ENCODE measurements at places on chromosomes 6 and 20. TPM values are rescaled to one million over a fixed set of nuclear protein-coding genes. Genes with fewer than 3 reads are reported as not detected.

DNA sequence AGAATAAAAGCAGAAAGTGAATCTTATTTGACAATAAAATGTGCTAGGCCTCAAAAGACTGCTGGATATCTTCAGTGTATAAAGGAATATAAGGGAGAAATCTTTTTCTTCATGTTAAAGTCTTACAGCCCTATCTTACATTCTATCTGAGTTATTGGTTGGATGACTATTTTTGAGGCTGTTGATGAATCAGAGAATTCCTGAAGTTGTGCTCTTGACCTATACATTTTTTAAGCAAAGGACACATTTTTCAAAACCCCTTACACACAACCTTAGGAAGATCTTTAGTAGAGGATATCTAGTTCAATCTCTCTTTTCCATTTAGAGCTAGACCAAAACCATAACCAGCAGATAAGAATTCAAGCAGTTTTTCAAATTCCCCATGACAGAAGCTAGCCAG is 10.9 kb upstream of the CGA start:
- DNase-seq: no peak

GRCh38 chr20:53146201-53146891 is 174.2 kb downstream of the TSHZ2 start:
- DNase-seq: no peak

Gene GUCA1A
- total RNA-seq: not detected

DNA sequence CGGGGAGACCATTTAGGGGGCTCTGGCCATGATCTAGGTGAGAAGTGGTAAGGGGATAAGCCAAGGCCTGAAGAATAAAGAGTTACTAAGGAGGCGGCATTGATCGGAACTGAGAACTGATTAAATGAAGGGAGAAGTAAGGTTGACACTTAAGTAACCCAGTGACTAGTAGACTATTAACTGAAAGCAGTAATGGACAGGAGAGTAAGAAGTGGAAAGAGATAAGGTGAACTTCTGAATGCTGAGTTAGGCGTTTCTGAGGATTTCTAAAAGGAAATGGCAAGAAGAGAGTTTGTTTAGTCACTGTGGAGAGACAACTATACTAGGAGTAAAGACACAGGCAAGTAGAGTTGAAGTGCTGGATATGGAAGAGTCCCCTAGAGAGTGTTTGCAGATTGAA is 1.9 kb downstream of the ABCF1 start:
- DNase-seq: no peak

GRCh38 chr6:128415387-128415786 is 105.0 kb downstream of the PTPRK start:
- no peak for DNase-seq

DNA sequence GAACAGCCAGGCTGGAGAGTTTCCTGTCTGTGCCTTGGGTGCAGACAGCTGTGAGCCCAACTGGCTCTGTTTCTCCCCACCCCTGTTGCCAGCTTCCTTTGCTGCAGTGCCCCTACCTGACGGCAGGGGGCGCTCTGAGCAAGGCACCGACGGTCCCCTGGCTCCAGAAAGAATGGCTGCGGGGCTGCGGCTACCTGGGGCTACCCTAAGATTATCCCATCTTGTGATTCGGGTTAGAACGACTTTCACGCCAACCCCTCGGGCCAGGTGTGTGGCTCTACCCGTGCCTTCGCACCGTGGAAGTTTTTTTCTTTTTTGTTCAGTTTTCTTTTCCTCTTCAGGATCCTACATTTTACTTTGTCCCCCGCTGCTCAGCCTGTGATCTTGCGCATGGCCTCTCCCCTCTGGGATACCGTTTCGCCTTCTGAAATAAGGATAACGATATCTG is 33.4 kb upstream of the AAR2 start:
- DNase-seq: peak; percentile 89

DNA sequence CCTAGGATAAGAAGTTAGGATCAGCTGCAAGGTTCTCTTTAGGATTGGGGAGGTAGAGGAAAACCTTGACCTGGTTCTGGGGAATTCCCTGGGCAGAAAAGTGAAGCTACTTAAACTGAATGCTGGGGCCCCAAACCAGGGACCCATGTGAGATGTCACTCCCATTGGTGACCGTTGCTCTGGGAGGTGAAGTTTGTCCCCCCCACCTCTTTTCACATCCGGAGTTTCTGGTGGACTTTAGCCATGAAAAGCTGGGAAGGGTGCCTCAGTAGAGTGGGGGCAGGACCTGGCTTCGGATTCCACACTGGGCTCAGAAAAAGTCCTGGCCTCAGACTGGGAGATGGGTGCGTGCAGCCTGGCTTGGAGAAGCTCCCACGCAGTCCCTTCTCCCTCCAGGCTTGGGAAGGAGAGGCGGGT is 13.2 kb downstream of the TJAP1 start:
- DNase-seq: no peak

GRCh38 chr20:33162753-33163152 is 5.2 kb upstream of the BPIFA2 start:
- no peak for DNase-seq

GRCh38 chr20:43567477-43567876 is 8.7 kb downstream of the SGK2 start:
- DNase-seq: no peak

DNA sequence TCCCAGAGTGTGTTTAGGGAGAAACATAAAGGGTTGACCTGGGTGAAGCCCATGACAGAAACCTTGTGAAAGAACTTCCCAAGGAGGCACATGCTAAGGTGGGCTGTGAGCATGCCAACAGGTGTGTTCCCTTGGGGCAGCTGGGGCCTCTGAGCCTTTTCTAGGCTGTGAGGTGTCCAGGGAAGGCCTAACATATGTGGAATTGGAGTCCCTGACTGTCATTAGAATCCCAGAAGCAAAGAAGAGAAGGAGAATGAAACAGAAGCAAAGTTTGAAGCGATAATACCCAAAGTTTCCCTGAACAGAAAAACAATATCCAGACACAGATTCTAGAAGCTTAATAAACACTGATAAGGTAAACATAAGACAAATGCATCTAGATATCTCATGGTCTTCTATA is 143.3 kb downstream of the CD83 start:
- DNase-seq: no peak

GRCh38 chr20:61596687-61597330 is 344.7 kb downstream of the CDH4 start:
- DNase-seq: no peak

- peak; percentile 85 for DNase-seq
Observed at GRCh38 chr6:63571361-63572043, 778 bp upstream of the LOC128125822 start.

Gene HCK
- total RNA-seq: 19.9 TPM

GRCh38 chr6:139311831-139312230 is 20.0 kb upstream of the TXLNB start:
- DNase-seq: no peak

Gene HSPA1L
- total RNA-seq: 1.9 TPM

- DNase-seq: no peak
Observed at GRCh38 chr6:166604911-166605310, 18.4 kb upstream of the RAMACL start.

DNA sequence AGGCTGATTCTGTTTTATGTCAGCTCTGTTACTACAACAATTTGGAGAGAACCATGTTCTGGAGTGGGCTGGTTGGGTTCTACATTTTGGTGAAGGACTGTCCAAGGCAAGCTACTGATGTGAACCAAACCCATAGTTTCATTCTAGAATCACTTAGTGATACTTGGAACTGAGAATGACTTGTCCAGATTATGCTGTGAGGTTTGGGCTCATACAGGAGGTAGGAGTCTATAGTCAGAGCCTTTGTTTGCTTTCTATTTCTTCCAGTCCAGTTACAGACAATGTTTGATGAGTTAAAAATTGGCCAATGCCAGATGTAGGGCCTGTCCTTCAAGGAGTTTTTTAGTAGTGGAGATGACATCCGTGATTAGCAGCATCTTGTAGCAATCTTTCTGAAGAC is 97.9 kb downstream of the LRRC1 start:
- no peak for DNase-seq

DNA sequence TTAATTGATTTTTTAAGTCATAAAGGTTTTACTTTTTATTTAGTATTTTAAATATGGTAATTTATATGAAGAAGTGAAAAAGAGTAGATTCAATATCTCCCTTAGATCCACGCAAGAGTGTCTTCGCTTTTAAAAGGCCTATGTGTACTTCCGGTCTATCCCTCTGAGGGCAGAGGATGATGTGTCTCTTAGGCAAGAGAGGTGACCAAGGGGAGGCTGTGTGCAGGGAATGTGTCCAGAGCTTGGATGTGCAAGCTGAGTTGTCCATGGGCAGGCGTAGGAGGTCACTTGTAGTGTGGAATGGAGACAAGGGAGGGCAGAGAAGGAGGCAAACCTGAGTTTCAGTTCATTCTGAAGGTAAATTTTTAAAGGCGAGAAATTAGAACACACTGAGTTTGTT is 113.9 kb downstream of the CRYBG1 start:
- DNase-seq: no peak

DNA sequence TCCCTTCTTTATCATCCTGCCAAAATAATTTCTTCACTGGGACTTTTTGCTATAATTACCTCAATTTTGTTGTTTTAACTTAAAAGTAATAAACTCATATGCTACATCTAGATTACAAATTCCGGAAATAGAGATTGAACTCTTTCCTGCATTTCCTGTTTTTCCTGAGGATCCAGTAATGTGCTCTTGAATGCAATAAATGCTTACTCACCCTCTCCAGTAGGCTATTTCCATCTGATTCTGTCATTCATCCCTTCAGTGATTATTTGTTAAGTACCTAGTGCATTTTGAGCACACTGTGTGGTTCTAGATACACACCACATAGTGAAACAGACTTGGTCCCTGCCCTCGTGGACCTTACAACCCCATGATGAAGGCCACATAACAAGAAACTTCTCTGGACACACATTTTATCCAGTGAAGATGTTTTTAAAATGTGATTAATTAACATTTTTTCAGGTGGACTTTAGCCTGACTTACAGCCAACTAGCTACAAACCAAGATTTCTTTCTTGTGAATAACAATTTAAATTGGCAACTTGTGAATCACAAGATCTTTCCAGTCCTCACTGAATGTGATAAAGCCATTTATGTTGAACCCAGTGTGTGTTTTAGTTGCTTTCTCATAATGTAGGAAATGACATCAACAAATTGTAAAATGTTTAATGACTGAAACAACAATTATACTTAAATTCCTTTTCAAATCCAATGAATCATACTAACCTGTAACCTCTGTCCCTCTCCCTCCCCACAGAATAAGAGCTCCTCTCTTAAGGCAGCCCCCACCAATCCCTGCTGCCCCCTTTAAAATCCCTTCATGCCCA is 272.3 kb downstream of the KHDC1L start:
- DNase-seq: no peak

DNA sequence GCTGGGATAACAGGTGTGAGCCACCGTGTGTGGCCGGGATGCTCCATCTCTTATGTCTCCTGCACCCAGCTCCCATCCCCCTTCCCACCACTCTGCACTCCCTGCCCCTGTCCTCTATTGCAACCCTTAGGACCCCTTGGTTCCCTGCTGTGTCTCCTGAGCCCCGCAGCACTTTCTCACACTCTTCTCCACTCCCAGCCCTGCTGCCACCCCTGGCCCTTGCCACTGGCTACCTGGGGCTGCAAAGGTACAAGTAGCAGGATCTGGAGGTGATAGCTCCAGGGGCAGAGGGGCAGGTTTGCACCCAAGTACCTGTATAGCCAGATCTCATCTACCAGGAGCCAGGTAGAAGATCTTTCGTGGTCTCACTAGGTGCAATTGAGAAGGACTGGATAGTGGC is 6.6 kb upstream of the CPXM1 start:
- DNase-seq: no peak

GRCh38 chr6:98470821-98471220 is 363.6 kb upstream of the POU3F2 start:
- DNase-seq: no peak

Gene HLA-DRB5
- total RNA-seq: 91.1 TPM

DNA sequence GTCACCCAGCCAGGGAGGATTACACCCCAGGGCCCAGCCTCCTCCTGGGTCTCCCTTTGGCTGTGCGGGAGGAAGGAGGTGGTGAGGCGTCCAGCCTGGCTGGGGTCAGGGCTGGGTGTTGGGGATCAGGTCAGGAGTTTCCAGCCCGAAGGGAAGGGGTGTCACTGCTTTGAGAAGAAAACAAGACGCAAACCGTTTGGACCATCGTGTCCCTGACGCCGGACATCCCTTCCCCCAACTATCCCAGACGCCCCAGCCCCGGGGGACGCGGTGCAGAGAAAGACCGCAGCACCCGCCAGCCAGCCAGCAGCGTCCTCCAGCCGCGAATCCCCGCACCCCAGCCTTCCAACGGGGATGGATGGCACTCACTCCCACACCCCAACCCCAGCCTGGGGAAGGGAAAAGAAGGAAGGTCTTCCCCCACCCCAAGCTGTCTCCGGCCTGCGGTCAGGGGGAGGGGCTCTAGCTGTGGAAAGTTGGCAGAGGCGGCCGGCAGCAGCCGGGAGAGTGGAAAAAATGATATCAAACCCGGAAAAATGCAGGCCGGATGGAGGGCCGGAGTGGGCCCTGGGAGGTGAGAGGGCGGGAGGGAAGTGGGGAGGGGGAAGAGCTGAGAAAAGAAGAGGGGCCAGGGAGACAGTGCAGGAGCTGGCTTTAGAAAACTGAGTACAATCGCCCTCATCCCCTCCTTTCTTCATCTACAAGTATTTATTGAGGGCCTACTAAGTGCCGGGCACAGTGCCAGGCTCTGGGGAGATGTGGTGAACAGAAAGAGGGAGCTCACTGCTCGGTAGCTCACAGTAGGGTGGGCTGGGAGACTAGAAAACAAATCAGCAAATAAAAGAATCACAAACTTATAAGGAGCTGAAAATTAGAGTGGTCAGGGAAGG is 10.6 kb downstream of the REM1 start:
- DNase-seq: peak; percentile 92

DNA sequence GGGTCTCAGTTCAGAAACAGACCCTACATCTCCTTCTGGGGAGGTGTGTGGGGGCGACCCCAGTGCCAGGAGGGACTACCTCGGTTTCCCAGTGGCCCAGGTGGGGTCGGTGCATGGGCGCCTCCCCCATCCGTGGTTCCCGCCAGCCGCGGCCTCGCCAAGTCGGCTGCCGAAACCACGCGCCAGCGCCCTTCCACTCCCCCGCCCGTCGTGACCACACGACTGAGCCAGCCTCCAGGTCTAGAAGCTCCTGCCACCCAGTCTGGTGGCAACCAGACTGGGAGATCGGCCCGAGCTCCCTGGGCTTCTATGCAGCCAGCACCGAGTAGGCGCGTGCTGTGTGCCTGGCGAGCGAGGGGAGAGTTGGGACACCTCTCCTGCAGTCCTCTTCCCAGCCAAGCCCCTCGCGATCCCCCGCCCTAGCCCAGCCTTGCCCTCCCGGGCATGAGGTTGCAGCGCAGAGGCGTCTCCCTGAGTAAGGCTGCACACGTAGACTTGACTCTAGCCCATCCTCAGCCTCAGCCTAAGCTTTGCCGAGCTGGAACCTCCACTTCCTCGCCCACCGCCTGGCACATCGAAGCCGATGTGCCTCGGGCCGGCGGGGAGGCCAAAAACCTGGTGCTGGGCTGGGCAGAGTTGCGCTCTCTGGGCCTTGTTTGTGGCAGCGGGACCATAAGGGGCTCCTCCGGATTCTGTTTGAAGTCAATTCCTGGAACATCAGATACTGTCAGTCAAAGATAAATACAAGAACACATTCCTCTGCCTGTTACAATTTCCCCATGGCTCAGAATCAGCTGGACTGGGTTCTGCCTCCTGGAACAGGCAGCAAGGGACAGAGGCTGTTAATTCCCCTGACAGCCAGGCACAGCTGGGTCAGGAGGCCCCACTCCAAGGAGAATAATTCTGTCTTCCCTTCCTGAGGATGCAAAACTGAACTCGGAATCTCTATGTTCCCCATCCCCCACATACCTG is 1.5 kb upstream of the CPNE5 start:
- peak; percentile 58 for DNase-seq

Gene MICAL1
- total RNA-seq: 48.8 TPM
